ENCODE measurements at places on chromosomes 2 and 18.

GRCh38 chr2:217877866-217878265 lies 124.9 kb downstream of the TNS1 start:
- DNase-seq = no peak

DNA sequence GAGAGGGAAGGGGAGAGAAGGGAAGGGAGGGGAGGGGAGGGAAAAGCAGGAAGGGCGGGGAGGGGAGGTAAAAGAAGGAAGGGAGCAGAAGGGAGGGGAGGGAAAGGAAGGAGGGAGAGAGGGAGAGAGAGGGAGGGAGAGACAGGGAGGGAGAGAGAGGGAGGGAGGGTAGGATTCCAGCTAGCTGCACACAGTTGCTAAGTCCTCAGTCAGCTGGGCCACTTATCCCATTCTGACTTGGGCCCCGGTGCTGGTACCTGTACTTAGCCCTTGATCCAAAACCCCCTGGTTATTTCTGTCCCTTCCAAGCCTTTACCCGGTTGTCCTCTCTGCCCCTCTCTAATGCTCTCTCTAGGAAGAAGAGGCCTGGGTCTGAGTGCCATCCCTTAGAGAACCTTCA lies 211.4 kb downstream of the TTC32 start:
- DNase-seq = no peak

DNA sequence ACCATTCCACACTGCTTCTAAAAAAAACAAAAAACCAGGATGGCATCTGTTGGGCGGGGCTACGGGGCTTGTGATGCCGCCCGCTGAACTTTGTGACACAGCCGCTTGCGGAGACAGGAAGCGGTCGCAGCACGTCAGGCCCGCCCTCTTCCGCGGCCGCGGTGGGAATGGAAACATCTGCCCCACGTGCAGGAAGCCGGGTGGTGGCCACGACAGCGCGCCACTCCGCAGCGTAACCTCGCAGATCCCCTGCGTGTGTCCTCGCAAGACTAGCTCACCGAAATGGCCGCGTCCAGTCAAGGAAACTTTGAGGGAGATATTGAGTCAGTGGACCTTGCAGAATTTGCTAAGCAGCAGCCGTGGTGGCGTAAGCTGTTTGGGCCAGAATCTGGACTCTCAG lies 168.5 kb downstream of the SUCLG1 start:
- DNase-seq = no peak

- no peak for DNase-seq
These were observed 44.8 kb downstream of the FTCDNL1 start for GRCh38 chr2:199806179-199806578.

DNA sequence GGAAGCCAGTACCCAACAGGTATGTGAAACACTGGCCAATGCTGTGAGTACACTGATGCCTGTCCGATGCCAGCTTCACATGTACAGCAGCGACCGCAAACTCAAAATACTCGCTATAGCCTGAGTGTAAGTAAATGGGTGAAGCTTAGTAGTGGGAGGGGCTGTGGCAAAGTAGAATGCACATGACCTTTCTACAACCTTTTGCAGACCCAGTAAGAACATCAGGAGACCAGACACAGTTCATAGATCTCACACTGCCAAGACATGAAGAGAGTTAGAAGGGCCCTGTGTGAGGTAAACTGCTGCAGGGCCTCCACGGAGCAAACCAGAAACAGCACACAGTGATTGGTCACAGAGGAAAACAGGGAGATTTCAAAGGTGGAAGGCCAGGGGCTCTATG lies 9.1 kb upstream of the UBXN4 start:
- DNase-seq = no peak

GRCh38 chr2:189940913-189941312 lies 121.6 kb downstream of the MSTN start:
- no peak for DNase-seq

GRCh38 chr18:34529358-34530335 lies 180.5 kb upstream of the DTNA start:
- DNase-seq = no peak

DNA sequence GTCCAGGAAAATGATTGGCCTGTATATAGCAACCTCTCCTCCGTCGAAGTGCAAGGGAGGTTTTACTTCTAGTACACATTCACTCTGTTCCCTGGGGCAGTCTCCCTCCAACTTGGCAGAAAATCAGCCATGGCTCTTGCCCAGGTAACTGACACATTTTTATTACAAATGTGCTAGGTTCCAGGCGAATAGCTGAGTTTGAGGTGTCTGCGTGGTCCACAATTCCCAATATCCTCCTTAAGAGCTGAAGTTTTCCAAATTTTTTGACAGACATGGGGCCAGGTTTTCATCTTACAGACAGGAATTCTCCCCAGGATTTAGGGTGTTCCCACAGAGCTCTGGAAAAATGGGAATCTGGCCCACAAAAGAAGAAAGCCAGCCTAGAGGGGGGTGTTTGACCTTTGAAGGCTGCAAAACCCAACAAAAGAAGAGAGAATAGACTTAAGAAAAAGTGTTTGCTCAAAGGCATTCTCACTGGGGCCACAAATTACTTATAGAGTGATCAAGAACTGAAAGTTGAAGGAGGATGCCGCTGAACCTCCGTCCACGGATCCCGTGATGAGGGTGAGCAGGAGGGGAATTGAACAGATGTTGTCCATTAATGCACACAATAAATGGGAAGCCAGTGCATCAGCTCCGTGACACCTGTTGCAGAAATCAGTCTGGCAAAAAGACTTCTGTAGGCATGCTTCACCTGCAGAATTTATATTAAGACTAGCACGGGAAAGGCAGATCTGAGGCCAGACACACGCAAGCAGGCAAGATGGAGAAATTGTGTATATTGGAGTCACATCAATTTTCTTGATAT lies 242.3 kb upstream of the COPS8 start:
- DNase-seq = no peak

GRCh38 chr2:142037744-142038143 lies 93.1 kb downstream of the LRP1B start:
- no peak for DNase-seq

DNA sequence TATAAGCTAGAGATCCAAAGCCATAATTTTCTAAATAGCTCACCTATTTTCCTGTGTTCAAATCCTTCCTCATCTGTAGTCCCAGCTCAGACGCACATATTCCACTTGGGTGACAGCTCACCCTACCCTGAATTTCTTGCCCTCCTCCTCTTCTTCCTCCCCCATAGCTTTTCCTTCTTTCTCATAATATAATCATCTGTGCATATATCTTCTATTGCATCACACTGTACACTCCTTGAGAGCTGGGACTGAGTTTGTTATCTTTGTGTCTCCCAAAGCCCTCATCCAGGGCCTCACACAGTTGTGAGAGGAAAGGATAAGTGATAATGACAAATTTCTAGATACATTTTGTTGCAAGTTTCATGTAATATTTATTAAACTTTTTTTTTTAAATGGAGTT lies 55.9 kb upstream of the RTN4 start:
- no peak for DNase-seq

DNA sequence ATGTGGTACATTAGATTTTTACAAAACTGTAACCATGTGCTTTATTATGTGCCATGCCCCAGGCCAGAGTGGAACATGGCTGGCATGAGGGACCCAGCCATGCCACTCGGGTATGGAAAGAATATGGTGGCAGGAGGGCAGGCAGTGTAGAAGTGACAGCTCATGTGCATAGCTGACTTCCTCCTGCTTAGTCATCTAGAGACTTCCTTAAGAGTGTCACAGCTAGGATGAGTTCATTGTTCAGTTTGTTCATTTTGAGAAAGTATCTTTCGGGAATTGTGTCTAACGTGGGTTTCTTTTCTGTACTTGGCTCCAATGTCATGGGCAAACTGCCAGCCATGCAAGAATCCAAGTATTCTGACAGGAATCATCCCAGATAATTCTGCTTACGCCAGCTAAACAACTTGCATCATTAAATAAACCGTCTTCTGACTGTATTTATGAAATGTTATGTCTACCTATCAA lies 94.3 kb upstream of the ITGB6 start:
- DNase-seq = no peak

GRCh38 chr2:229416116-229416694 lies 145.1 kb upstream of the PID1 start:
- no peak for DNase-seq

GRCh38 chr2:52017646-52018235 lies 985.8 kb upstream of the NRXN1 start:
- no peak for DNase-seq

DNA sequence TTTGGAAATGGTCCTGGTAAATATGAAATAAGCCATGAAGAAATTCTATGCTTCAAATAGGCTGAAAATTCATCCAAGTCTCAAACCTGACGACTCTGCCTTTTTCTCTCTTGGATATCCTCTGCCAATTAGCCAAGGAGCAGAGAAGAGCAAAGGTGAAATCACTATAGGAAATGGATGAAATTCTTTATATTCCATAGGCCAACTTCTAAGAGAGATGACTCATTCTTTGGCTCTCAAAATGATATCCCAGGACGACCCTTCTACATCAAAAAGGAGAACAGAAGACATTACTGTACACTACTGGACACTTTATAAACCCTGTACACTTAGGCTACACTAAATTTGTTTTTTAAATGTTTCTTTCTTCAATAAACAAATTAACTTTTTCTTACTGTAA lies 22.7 kb downstream of the PDE1A start:
- DNase-seq = no peak

- no peak for DNase-seq
These were observed 345.2 kb downstream of the ALK start for GRCh38 chr2:29576231-29576630.

DNA sequence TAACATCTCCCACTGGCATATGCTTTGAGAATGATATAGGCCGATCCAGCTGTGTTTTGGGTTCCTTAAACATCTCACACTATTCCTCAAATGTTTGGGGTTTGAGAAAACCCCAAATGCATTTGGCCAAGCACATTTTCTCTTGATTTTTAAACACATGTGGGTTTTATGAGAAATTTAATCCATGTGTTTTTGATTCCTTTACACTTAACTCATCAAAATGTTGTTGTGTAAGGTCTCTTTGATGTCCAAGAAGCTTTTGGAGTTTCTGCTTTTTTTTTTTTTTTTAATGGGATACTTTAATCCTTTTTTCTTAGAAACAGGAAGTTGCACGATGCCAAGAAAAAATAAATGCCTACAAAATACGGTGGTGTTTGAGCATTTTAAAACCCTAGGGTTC lies 339.8 kb upstream of the TCF4 start:
- DNase-seq = no peak

- no peak for DNase-seq
These were observed 153.7 kb downstream of the CAMKMT start for GRCh38 chr2:44515416-44515815.

GRCh38 chr2:48905696-48906095 lies 150.2 kb upstream of the LHCGR start:
- no peak for DNase-seq

DNA sequence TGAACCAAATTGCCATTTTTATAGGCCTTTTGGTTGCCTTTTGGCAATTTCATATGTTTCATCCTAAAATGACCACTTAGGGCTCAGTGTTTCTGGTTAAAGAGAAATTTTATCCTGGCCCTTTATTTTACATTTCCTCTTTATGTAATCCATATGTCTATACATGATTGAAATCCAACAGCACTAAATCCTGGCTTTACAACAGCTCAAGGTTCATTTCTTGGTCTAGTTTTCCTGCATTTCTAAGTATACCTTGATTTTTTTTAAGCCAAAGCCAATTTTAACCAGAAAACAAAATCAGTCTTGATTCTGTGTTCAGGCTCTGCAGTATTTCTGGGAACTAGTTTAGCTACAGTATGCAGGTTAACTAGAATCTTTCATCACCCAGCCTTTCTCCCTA lies 11.7 kb downstream of the FZD5 start:
- no peak for DNase-seq

GRCh38 chr2:169258045-169258601 lies 104.2 kb downstream of the LRP2 start:
- no peak for DNase-seq

GRCh38 chr2:208025814-208026184 lies 472 bp upstream of the PLEKHM3 start:
- DNase-seq = no peak

DNA sequence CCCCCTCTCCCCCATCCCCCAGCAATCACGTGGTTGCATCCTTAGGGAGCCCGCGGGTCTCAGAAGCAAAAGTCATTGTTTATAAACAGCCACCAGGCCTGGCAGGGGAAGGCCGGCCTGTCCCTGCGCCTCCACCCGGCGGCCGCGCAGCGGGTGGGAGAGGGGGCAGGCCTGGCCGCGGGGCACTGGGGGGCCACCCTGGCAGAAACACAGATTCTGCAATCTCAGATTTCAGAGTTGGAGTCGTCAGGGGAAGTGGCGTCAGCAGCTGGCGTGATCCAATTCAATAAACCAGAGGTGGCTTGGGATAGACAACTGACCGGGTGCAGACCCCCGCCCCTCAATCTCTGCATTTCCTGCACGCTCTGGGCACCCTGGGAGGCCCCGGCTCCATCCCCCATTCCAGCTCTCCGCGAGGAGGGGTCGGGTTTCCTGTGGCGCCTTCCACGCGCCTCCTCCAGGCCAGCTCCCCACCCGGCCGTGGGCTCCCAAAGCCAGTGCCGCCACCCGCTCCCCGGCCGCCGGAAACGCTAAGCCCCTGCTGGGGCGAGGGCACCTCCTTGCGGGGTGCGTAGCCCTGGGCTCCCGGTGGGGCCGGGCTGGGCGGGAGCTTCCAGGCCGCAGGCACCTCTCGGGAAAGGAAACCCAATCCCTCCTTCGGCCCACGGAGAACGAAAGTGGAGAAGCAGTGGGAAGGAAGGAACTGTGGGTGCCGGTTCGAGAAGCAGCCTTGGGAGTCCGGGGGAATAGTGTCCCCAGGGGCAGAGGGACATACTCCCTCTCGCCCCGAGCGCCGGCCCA lies 1.1 kb downstream of the BIN1 start:
- DNase-seq = no peak

- DNase-seq = no peak
These were observed 69.7 kb downstream of the RNF144A start for GRCh38 chr2:6986912-6987361.

- no peak for DNase-seq
These were observed 35.8 kb upstream of the DYSF start for GRCh38 chr2:71417300-71418202.

DNA sequence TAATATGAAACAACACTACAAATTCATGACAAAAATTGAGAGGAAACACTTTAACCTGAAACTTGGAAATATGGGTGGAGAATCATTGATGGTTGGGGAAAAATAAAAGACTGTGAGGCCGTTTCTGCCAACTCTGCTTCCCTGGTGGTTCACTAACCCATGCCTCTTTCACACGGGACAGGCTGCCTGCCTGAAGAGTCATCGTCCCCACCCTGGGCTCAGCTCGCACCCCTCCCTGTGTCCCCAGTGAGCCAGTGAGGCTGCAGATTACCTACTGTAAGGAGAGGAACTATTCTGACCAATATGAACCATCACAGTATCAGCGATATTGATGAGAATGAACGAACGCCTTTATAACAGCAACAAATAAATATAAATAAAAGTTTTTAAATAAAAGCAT lies 357.8 kb upstream of the CDH20 start:
- DNase-seq = no peak
